ENCODE measurements at places on chromosomes 7 and 10.

DNA sequence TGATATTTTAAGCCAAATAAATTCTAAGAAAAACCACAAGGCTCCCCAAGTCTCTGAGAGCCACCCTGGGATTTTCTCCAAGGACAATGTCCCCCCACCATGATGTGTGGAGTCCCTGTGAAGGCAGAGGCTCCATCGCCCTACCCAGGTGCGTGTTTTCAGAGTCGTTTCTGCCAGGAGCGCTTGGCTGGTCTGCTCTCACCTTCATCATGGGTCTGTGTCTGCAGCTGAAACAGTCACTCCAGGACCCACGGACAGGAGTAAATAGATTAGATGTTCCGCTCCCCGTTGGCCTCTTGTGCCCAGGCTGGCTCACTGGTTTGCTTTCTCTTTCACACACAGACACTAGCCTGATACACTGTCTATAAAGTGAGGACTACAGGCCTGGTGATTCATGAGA lies 217.5 kb downstream of the SFMBT2 start:
- peak; percentile 65 for DNase-seq

DNA sequence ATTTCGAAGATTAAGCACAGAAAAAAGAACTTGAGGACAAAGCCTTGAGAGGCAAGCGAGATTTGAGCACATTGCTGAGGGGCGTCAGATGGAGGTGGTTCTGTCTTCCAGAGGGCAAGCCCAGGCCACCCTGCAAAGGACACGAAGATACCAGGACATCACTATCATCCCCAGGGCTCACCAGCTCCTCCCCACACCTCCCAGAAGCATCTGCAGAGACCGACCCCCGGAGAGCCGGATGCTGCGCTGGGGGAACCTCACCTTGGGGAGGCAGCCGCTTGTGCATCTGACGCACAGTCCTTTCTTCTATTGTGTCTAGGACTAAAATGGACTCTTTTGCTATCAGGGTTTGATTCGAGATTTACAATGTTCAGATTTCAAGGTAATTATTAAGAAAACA lies 259.7 kb downstream of the DNAJB6 start:
- no peak for DNase-seq

- DNase-seq = no peak
These were observed 98.5 kb upstream of the KDM7A start for GRCh38 chr7:140275069-140275965.

DNA sequence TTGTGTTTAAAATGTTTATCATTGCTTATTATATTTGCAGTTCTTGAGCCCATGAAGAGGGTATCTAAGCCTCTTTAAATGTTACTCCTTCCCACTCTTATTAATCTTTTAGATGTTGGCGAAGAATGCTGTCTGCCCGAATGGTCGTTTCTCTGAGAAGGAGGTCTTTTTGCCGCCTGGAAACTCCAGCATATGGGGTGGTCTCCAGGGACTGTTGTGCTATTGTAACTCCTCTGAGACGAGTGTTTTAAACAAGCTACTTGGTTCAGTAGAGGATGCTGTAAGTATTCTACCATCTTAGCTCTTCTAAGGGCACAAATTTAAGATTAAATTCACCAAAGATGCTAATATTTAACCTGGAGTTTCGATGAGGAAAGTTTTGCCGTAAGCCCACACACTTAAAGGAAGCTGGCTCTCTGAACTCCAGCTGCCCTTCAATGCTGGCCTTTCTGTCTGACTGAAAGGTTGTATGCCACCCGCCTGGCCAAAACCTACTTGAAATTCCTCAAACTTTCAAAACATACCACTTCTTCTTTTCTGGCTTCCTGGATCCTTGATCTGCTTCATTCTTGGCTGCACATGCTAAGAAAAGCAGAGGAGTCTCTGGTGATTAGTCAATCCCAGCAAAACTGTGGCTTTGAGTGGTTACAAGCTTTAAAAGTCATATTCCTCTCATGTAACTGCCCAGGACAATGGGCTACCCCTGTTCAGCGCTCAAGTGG lies 74.7 kb downstream of the ABCA13 start:
- no peak for DNase-seq

DNA sequence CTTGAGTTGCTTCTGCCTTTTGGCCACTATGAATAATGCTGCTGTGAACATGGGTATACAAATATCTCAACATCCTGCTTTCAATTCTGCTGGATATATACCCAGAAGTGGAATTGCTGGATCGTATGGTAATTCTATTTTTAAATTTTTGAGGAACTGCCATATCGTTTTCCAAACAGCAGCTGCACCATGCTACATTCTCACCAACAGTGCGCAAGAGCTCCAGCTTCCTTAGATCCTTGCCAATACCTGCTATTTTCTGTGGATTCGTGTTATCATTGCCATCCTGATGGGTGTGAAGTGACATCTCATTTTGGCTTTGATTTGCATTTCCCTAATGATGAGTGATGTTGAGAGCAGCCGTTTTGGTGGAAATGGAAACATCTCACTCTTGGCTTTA lies 26.7 kb downstream of the FRMD4A start:
- no peak for DNase-seq

- no peak for DNase-seq
These were observed 802.7 kb upstream of the IGFBP3 start for GRCh38 chr7:46723742-46724141.

GRCh38 chr10:348456-348855 lies 213.2 kb downstream of the ZMYND11 start:
- no peak for DNase-seq

GRCh38 chr10:71099731-71100361 lies 112.5 kb upstream of the UNC5B start:
- no peak for DNase-seq

DNA sequence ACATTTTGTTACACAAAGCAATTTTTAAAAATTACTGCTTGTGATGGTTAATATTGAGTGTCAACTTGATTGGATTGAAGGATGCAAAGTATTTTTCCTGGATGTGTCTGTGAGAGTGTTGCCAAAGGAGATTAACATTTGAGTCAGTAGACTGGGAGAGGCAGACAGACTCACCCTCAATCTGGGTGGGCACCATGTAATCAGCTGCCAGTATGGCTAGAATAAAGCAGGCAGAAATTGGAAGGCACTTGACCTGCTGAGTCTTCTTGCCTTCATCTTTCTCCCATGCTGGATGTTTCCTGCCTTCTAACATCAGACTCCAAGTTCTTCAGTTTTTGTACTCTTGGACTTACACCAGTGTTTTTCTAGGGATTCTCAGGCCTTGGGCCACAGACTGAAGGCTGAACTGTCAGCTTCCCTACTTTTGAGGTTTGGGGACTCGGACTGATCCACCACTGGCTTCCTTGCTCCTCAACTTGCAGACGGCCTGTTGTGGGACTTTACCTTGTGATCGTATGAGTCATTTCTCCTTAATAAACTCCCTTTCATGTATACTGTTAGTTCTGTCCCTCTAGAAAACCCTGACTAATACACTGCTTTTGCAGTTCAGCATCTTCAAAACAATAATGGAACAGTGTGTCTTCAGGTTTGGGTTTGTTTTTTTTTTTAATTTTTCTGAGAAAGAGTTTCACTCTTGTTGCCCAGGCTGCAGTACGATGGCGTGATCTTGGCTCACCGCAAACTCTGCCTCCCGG lies 244.1 kb upstream of the SEMA3C start:
- no peak for DNase-seq

DNA sequence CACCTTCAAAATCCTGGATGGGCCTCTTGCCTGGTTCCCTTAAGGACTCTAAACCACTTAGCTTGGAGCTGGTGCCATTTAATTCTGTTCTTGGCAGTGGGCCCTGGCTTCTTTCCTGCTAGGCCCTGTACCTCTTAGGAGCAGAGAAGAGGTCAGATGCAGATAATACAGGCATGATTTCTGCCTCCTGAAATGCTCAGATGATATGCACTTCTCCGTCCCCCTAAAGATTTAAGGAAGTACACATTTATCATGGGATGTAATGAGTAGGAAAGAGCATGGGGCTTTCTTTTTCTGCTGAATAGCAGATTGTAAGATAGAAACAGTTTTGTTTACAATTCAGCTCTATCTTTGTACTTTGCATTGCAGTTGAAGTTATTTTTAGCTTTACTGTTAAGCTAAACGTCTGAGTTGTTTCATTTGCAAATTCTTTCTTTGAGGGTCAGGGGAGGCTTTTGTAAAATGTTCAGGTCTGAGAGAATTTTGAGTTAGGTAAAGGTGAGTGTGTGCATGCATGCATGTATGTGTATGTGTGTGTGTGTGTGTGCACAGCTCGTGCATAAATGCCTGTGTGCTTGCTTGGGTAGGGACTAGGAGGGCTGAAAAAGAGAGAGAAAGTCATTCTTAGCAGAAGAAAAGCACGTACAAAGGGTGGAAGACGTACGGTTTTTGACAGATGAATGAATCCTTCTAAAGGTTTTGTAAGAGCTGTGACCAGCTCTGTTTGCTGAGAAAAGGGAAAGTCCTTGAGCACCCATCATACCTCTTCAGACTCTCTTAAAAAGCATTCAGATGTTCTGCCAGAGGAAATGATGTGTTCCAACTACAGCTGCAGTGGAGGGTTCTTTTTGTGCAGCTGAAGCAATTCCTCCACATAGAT lies 364.2 kb downstream of the AUTS2 start:
- DNase-seq = no peak

GRCh38 chr7:136251826-136252225 lies 274.7 kb upstream of the MTPN start:
- no peak for DNase-seq

- no peak for DNase-seq
These were observed 11.0 kb downstream of the GRID1 start for GRCh38 chr10:86355571-86356038.

GRCh38 chr7:7489546-7489945 lies 46.1 kb downstream of the COL28A1 start:
- no peak for DNase-seq

DNA sequence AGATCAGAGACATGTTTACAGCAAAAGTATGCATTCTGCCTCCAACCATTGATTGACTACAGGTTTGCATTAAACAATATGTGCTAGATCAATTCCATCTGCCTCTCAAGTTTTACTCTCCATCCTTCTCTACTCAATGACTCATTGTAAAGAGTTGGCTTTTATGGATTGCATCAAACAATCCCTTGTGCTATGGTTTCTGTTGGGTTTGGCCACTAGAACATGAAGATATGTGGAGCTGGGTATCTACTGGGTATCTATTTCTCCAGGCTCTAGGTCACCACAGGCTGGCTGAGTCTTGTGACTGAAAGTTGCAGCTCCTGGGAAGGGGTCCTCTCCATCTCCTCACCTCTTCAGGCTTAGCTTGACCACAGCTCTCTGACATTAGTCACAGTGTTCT lies 204.7 kb downstream of the DGKI start:
- no peak for DNase-seq

DNA sequence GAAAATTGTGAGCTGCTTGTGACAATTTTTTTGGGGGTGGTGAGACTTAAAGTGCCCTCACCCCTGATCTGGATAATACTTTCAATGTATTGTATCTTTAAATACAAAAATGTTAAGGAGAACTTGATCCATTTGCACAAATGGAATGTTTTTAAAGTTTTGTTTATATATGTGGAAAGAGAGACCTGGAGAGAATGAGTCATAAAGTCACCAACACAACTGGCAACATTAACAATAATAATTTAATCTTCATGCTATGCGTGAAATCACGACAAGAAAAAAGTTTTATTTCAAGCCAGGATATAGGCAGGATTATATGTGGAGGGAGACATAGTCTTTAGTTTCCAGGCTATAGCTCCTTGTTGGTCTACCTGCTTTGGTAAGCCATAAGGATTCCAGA lies 537.5 kb downstream of the GPAM start:
- no peak for DNase-seq

DNA sequence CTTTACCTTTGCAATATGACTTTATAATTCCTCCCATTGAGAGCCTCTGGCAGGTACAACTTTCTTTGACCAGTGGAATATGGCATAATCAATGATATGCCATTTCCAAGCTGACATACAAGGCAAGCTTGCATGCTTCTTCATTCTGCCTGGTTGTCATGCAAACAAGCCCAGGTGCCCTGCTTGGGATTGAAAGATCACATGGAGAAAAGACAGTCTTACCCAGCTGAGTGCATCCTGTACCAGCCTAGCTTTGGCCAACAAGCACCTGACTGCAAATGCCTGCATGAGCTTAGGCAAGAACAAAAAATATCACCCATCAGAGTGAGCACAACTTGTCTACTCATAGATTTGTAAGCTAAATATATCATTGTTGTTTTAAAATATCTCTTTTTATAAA lies 82.9 kb upstream of the KCND2 start:
- DNase-seq = no peak

DNA sequence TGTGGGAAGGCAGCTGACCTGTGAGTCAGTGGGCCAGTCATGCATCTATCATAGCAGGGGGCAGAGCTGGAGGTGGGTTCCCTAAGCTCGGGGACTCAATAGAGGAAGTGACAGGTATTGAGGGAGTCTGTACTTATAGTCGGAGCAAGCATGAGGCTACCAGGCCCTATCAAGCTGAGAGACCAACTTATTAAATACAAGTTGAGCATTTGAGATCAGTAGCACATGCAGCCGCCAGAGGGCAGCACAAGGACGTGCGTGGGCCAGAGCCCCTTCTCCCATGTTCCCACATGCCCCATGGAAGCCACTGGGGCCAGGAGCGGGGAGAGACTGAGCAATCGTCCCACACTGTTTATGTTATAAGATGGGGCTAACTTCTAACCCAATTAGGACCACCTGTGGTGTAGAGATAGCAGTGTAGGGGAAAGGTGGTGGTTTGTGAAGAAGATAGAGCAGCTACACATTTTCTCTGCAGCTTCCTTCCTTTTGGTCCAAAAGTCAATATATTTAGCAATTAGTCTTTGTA lies 13.0 kb upstream of the STK31 start:
- DNase-seq = peak; percentile 72

- DNase-seq = no peak
These were observed 90.8 kb upstream of the KLF6 start for GRCh38 chr10:3875842-3876235.

DNA sequence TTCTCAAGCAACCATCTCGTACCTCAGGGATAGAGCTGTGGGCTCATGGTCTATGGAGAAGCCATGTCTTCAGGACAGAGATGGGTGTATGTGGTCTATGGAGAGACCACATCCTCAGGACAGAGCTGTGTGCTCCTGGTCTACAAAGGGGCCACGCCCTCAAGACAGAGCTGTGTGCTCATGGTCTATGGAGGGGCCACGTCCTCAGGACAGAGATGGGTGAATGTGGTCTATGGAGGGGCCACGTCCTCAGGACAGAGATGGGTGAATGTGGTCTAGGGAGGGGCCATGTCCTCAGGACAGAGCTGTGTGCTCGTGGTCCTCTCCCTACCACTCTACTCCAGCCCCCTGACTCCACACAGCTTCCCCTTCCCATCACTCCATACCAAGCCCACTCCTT lies 117.8 kb downstream of the WDR37 start:
- DNase-seq = no peak

GRCh38 chr7:130490888-130491804 lies 739 bp upstream of the MEST start:
- DNase-seq = peak; percentile 52

DNA sequence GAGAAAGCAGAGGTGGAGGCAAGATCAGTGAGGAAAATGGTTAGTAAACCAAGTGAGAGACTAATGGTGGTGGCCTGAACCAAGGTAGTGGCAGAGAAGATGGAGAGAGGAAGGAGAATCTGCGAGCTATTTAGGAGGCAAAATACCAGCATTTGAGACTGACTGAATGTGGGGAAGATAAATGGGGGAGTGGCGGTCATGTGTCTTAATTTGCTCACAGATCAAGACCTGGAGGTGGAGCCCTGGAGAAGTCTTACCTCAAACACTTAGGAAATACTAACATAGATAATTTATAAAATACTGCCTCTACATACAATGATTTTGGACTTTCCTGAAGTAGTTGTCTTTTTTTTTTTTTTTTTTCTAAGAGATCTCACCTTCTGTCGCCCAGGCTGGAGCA lies 34.7 kb downstream of the ICA1 start:
- DNase-seq = no peak
